H1 (cell line): ENCODE measurements at places on chromosomes 7 and 10. TPM values are rescaled to one million over a fixed set of nuclear protein-coding genes. Genes with fewer than 3 reads are reported as not detected.

Gene HOXA10
- total RNA-seq: not detected in 2 replicates

Gene CCL24
- total RNA-seq: not detected in 2 replicates

Gene KNDC1
- 16.7 and 19.3 TPM in 2 replicates for total RNA-seq

Gene PNLIPRP3
- not detected in 2 replicates for total RNA-seq

Gene GNG11
- 1.3 TPM in 2 replicates for total RNA-seq

Gene BLNK
- not detected in 2 replicates for total RNA-seq
